ENCODE measurements at places on chromosomes 7 and 10. TPM values are rescaled to one million over a fixed set of nuclear protein-coding genes. Genes with fewer than 3 reads are reported as not detected.

DNA sequence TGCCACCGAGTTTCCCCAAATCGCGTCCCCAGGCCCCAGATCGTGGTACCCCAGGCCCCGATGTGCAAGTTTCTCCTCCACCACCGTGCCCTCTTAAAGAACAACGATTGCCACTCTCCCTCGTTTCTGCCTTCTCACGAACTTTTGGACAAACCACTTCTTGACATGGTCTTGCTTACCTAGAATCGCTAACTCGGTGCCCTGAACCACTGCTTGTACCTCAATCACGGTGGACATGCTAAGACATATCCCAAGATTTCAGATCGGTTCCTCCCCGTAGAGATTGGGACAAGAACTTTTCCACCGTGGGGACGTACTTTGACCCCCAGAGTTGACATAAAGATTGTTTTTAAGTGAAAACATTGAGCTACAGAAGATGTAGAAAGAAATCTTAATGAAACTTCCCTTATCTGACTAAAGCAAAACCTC lies 477 bp upstream of the ZC3HAV1 start:
- DNase-seq = no peak

The HOXA3 gene
- total RNA-seq = 4.6 TPM

- DNase-seq = no peak
These were observed 2.8 kb downstream of the BORCS7 start for GRCh38 chr10:102856758-102857424.

- DNase-seq = peak; percentile 93
These were observed at the start of gene CPED1 for GRCh38 chr7:120988591-120989256. CPED1 (plus strand) TSS chr7:120988711; CDS start chr7:120989622, 911 bp downstream.

The TSPAN13 gene
- 0.96 TPM for total RNA-seq

GRCh38 chr7:134637934-134638719 lies 8.5 kb upstream of the BPGM start:
- DNase-seq = no peak

The LBX1 gene
- 1.7 TPM for total RNA-seq

The CACNB2 gene
- not detected for total RNA-seq

All from LHCN-M2 (cell line).